NCI-H1105 treated with DMSO at 0.1 percent for 48 hours (cell line): ENCODE measurements at places on chromosomes 2 and 18.

DNA sequence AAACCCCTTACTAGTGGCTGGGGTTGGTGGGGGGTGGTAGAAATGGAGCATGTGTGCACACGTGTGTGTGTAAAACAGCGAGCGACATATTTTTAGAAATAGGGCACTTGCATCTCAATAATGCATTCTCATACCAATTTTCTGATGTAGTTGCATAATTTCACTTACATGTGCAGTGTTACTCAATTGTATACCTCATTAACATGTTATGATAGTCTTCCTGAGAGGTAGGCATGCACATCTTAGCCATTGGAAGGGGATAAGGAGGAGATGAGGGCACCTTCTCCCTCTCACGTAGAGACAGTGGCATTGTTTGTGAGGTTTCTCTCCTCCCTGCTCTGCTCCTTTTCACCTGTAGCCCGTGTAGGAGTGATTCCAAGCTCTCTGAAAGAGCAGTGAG lies 44.6 kb upstream of the RND3 start:
- DNase-seq = no peak

GRCh38 chr18:29588446-29589100 lies 1411.6 kb upstream of the CDH2 start:
- DNase-seq = no peak

DNA sequence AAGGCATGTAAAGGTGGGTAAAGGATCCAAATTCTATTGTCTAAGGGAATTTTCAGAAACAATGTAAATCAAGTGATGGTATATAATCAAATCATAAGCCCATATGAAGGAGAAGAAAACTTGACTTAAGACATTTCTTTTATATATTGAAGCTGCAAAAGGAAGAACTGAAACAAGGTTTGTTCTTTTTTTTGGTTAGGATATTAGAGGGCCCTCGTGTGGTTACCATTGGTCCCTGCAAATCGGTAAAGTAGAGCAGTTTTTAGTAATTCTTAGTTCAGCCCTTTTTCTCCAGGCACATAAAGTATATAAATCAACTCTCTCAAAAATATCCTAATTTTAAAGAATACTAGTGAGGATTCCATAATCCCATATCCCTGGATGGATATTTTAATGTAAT lies 105.6 kb upstream of the STK17B start:
- no peak for DNase-seq

DNA sequence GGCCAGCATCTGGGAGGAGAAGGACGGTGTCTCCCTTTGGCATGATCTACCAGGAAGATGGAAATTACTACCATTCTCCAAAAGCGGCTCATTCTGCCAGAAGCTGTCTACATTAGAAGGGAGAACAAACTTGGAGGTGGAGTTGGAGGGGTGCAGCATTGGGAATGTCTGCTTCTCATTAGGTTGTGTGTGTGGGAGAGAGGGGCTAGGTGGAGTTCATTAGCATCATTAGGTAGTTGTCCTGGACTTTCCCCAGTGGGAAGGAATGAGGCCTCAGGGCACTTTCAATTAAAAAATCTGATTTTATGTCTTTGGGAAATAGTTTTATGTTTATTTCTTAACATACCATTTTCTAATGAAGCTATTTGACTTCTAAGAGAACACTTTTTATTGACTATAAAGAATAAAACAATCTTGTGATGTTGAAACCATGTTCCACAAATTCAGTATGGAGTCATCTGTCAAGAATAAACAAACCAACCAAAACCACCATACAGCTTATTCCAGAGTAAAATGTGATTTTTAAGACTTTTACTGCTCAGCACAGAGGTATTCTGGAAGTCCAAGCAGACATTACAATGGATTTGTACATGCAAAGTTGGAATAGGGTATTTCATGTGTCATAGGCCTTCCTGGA lies 60.6 kb downstream of the VAPA start:
- DNase-seq = no peak

GRCh38 chr2:47456851-47457250 lies 53.9 kb downstream of the MSH2 start:
- DNase-seq = no peak

DNA sequence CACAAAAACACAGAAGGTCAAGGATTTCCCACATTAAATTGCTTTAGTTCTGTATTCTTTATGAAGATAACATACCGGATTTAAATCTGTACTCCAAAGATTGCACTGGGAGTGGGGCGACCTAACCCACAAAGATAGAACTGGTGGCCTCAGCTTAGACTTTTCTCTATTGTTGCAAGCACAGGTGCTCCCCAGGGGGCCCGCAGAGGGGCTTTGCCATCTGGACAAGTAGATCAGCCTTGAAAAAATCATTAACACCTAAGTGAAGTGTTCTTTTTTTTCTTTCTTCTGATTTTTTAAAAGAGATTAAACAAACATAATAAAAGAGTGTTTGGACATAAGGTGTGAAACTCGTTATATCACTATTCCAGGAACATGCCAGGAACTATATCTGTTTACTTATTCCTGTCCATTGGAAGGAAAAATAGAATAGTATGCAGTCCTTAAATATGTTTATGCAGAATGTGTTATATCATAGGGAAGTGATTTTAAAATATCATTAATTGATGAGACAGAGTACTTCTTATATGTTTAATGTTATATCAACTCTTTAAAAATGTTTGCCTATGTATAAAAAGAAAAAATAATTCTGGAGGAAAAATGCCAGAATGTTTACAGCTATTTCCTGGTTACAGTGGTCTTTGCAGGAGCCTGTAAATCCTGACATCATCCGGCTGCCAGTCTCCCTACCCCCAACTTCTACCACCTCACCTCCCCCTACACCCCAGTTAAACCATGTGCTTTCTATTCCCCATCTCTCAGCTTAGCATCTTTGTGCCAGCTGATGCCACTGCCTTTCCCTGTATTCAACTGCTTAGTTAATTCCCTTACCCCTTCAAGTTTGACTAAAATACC lies 679.2 kb downstream of the CNTNAP5 start:
- no peak for DNase-seq
